Hippocampal formation (tissue), 2 donors: ENCODE measurements at places on chromosomes 13 and 19.

GRCh38 chr13:46071590-46072249 is 19.2 kb upstream of the ZC3H13 start:
- DNase-seq: no peak

- DNase-seq: no peak
These were observed 13.5 kb upstream of the PLEKHF1 start for GRCh38 chr19:29651622-29652394.

DNA sequence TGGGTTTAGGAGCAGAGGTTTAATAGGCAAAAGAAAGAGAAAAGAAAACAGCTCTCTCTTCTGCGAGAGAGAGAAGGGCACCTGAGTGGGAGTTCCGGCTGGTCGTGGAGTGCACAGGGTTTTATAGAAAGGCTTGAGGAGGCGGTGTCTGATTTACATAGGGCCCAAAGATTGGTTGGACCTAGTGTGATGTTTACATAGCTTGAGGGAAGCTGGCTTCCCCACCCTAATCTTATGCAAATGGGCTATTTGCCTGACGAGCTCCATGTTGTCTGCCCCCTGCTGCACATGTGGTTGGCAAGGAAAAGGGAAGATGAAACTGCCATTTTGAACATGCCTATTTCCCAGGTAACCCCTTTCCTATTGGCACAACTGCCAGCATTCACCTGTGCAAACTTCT is 21.5 kb upstream of the MEDAG start:
- no peak for DNase-seq

DNA sequence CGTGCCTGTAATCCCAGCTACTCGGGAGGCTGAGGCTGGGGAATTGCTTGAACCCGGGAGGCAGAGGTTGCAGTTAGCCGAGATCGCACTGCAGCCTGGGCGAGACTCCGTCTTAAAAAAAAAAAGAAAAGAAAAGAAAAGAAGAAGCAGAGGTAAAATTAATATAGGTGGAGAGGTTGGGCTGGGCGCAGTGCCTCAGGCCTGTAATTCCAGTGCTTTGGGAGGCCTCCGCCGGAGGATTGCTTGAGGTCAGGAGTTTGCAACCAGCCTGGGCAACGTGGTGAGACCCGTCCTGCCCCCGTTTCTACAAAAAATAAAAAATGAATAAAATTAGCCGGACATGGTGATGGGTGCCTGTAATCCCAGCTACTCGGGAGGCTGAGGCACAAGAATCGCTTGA is 912 bp upstream of the TUBA3C start:
- DNase-seq: no peak

GRCh38 chr13:25943658-25944057 is 108.2 kb downstream of the SHISA2 start:
- no peak for DNase-seq

GRCh38 chr19:30029721-30030510 is 87.9 kb downstream of the URI1 start:
- DNase-seq: no peak

GRCh38 chr19:18493440-18494266 is 28.2 kb downstream of the ELL start:
- DNase-seq: no peak

DNA sequence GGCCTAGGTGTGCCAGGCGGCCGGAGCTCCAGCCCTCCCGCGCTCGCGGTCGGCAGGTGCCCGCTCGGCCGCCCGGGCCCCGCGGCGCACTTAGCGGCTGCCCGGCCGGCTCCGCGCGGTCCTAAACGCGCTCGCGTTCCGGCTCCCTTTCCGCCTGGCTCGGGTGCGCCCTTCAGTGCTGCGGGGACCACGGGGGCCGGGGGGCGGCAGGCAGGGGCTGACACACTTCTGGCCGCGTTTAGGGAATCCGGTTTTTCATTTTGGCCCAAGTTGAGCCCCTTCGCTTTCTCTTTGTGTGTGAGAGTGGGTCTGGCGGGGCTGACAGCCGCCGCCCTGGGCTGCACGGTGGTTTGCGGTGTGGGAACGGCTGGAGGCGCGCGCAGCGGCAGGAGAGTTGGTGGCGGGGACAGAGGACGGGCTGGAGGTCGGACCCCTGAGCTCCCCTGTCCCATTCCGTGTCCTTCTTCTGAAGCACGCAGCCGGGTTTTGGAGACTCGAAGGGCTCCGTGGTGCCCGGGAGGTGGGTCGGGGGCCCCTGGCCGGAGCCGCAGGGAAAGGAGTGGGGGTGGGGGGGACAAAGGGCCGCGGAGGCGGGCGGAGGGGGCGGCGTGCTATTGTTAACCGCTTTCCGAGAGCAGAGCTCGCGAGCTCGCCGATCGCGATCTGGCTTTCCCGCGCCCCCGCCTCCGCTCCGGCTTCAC is 3.1 kb downstream of the FGF9 start:
- no peak for DNase-seq

DNA sequence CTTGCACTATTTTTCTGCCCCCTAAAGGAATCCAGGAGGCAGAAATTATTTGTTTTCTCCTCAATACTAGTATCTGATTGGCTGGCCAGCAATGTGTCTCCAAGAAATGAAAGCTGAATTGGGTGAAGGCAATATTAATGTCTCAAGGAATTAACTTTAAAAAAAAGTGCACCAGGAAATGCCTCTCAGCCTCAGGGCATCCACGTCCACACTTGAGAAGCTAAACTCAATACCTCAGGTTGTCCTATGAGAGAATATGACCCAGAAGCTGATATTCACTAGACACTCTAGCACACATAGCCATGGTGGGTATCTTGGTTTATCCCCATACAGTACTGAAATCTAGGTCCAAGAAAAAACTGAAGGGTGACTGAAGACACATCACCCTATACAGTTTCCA is 2.1 kb downstream of the ZNF91 start:
- DNase-seq: no peak

- no peak for DNase-seq
These were observed 82.0 kb downstream of the COL4A1 start for GRCh38 chr13:110225003-110225402.

DNA sequence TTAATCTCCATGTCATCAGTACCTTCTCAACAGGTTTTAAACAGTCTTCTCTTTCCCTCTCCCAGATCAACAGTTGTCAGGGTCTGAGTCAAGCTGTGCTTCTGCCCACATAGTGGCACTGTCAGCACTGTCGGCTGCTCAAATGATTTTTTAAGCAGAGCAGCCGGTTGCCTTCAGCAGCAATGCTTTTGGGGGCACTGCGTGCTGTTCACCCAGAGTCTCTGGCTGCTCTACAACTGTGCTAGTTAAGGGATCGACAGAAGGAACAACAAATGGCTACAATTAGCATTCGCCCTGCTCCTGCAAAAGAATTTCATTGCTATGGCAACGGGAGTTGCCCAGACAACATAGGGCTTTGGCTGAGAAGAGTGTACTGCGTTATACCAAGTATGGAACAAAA is 412.9 kb downstream of the DIAPH3 start:
- DNase-seq: peak; percentile 86

DNA sequence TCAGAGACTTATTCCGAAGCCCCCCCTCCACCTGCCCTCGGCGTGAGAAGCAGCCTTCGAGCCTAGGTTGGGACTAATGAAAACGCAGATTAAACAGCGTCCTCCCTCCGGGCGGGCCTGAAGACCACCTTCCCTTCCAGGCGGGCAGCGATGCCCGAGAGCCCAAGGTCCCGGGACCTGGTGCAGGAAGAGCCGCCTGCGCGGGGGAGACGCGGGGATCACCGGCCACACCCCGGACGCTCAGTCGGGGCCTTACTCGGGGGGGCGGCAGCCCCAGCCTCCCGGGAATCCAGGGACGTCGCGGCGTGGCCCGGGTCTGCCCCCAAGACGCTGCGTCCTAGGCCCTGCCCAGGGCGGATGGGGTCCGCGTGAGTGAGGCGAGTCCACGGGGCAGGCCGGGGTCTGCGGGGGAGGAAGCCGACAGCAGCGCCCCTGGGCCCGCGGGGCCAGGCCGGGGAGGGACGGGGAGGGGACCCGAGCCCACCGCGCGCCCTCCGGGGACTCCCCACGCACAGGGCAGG is 33.3 kb upstream of the SPACA7 start:
- no peak for DNase-seq

DNA sequence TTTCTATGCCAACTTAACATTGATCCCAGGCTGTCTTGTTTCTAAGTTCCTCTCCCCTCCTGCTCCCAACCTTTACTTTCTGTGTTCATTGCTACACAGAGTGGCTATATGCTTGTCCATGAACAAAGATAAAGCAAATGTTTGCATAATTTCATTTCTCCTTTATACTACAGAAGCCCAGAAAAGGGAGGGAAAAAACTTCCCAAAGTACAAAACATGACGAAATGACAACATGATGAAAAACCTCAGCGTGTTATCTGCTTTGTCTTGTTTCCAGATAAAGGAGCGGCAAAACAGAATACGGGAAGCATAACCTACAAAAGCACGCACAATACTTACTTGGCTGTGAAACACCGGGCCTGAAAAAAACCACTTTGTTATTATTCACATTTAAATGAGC is 336.8 kb downstream of the DNAJC15 start:
- no peak for DNase-seq

- DNase-seq: no peak
These were observed 11.6 kb downstream of the NFILZ start for GRCh38 chr19:8641908-8642547.

GRCh38 chr19:17104679-17105078 is 29.1 kb downstream of the MYO9B start:
- no peak for DNase-seq

GRCh38 chr13:113770441-113770840 is 11.4 kb downstream of the TMEM255B start:
- DNase-seq: no peak

GRCh38 chr19:8468761-8469373 is 24.1 kb downstream of the HNRNPM start:
- no peak for DNase-seq

DNA sequence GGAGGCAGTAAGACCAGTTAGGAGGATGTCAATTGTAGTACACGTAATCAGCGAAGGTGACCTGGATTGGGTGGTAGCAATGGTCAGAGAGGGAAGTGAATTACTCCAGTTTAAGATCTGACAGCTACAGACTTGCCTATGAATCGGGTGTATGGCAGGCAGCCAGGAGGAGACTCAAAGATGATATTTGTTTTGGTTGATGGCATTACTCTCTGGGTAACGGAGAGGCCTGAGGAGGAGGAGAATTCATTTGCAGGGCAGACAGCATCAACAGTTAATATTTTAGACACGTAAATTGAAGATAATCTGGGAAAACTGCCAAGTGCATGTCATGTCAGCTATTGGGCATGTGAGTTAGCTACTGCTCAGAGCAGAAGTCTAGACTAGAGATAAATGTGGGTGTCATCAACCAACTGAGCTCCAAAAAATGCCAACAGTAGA is 109.2 kb downstream of the SGCG start:
- no peak for DNase-seq

DNA sequence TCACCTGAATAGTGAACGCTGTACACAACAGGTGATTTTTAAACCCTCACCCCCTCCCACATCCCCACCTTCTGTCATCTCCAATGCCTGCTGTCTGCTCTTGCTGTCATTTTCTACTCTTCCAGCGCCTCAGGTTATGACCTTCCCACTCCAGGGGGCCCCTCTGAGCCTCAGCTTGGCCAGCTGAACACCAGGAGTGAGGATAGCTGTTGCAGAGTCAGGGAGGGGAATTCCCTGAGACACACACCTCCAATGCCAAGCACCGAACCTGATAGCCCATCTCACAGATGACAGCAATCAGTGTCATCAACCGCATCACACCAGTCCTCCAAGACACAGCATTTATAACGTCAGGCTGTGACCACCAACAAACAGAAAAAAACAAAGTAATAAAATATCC is 193.5 kb downstream of the ZNF536 start:
- DNase-seq: no peak

DNA sequence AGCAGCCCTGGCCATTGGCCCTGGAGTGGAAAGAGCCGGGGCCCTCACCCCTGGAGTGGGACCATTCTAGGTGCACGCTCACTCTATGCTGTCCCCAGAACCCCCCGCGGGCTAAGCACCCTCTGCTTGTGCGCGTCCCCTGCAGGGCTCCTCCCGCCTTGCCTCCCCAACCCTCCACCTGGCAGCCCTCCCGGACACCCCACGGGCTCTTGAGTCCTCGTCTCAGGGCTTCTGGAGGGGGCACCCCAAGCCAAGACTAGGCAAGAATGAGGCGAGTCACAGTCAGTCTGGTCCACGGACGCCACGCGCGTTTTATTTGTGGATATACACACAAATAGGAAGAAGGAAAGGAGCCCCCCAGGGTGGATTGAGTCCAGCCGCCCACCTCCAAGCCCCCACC is 7.0 kb upstream of the TMEM161A start:
- no peak for DNase-seq

DNA sequence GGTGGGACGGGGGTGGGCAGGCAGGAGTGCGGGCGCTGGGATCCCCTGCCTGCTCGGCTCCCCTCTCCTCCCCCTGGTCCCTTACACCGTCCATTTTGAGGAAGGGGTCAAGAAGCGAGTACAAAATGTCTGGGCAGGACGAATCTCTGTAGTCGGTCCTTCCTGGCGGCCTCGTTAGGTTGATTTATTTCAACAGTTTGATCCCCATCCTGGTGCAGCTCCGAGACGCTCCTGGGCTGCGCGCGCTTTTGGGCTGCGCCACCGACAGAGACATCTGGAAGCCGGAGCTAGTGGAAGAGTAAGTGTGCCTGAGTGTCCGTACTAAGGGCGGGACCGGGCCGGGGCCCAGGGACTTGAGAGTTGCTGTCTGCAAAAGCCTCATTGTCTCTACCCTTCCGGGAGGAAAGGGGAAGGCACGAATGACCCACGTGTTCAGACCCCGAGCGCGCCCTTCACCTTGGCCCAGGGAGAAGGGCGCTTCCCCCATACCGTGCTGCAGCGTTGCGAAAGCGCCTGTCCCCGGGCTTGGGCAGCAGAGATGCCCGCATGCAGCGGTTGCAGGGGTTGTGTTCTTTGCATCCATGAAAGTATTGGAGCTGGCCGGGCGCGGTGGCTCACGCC is 1.8 kb downstream of the ZNF114 start:
- DNase-seq: no peak

DNA sequence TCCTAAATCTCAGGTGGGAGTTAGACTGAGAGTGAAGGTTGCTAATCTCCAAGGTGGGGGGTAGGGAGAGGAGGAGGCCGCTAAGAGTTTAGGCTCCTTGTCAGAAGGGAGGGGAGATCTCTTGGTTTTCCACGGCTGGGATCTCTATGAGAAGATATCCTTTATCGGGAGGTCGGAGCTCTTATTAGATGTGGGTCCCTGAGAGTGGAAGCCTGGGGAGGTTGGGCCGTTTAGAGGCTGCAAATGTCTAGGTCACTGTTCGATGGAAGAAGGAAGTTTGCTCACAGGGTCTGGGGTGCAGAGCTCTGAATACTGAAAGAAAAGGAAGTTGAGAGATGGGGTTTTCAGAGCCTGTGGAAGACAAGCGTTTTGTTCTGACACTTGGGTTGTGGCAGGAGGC is 3.8 kb downstream of the MYADM start:
- no peak for DNase-seq

GRCh38 chr19:10797541-10798256 is 38.3 kb downstream of the TMED1 start:
- DNase-seq: no peak
